ENCODE measurements at places on chromosomes 2 and 18.

DNA sequence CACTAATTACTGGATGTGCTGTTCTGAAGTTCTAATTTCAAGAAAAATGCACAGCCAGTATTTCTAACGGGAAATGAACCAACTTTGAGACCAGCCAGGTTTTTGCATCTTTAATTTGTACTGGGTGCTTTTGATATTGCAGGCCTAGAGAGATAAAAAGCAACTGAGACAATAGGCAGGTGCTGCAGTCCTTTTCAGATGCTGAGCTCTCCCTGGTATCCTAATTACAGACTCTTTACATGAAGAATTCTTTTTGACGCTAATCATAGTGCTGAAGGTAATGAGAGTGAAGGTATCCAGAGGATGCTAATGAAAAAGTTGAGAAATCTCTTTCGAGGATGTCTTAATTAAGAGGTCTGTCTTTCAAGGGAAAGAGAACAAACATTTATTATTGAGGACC is 85.1 kb downstream of the SERPINB8 start:
- no peak for DNase-seq

DNA sequence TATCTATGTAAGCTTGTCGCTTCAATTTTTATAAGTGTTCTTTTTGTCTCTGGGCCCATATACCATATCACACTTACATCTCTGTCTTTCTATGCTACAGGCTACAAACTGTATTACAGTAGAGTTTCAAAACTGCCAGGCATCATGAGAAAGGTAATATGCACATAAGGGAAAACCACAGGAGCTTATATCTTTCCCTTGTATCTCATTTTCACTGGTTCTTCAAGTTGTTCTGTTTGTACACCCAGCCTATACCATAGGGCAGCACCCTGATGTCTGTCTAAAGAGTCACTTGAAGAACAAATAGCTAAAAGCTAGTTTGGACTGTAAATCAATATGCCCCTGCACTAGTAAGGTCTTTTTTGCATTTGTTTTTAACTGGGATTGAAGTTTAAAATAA is 366.7 kb downstream of the FIGN start:
- DNase-seq, result no peak

DNA sequence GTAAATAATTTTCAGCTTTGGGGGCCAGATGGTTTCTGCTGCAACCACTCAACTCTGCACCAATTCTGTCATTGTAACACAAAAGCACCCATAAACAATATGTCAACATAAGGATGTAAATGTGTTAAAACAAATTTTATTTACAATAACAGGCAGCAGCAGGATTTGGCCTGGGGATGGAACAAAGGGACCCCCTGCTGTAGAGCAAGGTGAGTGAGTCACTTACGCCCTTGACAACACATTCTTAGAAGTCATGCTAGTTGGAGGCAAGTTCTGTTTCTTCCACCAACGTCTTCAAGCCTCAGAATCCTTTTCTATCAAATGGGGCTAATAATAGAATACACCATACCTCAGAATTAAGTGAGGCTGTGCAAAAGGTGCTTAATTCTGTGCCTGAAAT is 610.2 kb upstream of the SYT4 start:
- DNase-seq, result no peak

- no peak for DNase-seq
These were observed 645.7 kb downstream of the SLC4A3 start for GRCh38 chr2:220273082-220273481.

DNA sequence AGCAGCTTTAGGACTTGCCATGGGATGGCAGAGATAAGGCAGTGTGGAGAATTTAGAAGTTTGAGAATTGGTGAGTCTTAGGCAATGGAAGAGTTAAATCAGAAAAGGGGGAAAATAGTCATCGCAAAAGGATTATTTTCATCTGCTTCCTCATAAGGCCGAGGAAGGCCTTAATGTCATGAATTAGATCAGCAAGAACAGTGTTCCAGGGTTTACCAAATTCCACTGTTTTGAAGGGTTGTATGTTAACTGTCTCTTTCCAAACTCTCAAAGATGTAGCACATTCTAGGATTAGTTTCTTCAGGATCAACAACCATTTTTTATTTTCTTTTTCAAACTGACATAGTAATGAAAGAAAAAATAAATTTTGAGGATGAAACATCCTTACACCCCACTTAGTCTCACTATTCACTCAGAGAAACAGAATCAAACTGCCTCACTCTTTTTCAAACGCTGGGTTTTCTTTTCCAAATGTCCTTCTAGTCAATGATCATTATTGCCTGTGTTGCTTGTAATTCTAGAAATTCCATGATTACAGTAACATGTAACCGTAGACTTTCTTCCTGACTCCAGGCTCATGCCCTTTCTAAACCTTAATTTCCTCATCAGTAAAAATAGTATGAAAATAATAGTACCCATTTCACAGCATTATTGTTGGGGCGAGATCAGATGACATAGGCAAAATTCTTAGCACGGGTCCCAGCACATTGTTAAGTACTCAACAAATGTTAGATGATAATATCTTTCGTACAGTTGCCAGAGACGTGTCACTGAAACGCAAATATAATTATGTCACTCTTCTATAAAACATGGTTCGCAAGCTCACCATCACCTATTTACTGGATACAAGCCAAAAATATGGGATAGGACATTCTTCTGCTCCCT is 23.6 kb downstream of the ZEB2 start:
- no peak for DNase-seq

- DNase-seq, result no peak
These were observed 1622.7 kb upstream of the CELF4 start for GRCh38 chr18:39188278-39188677.

GRCh38 chr18:77650799-77651385 is 401.2 kb downstream of the GALR1 start:
- DNase-seq, result peak; percentile 65

- DNase-seq, result no peak
These were observed 9.5 kb downstream of the TMEM237 start for GRCh38 chr2:201633661-201634249.

DNA sequence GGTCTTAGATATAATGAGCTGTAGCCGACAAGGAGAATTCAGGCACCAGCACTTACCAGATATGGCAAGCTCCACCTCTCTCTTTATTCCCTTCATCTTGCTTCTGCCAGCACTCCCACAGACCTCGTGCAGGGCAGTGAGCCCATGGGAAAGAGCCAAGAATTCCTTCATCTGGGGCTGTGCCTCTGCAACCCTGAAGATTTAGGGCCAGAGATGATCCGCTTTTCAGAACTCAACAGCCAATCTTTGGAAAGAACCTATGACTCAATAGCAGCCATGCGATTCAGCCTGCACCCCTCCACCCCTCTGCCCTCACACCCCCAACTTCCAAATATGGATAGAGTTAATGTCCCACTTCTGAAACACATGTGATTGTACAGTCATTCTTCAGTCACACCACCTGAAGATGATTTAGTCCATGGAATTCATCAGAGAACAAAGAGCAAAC is 533.7 kb upstream of the TNP1 start:
- DNase-seq, result peak; percentile 74

- DNase-seq, result no peak
These were observed 77.5 kb upstream of the SERTAD2 start for GRCh38 chr2:64731263-64731643.

DNA sequence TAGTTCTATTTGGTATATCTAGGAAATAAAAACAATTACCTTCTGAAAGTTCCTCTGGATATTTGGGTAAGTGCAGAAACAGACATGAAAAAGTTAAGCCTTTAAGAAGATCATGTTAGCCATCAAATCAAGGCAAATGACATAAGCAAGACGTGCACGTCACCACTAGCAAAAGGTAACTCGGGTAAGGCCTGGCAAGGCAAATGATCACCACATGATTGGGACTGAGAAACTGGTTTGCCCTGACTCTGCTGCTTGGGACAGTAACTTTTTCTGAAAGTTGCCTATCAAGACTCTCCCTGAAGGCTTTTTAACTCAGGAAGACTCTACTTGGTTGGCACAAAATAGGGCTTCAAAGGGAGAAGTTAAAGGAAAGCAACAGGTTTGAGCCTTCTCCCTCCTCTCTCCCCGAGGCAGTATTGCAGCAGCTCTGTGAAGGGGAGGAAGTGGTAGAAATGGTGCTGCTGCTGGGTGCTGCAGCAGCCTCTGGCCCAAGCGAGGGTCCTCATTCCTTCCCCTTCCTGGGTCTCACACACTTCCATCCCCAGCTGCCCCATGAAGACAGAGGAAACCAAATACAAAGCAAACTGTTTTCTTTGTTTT is 17.1 kb upstream of the TMEM237 start:
- DNase-seq, result no peak

Data from right atrium auricular region (tissue), 2 donors.